ENCODE measurements at places on chromosomes 2 and 18. TPM values are rescaled to one million over a fixed set of nuclear protein-coding genes. Genes with fewer than 3 reads are reported as not detected.

GRCh38 chr2:216971593-216971992 lies 111.7 kb upstream of the TNP1 start:
- no peaks in the 10 kb centered on the region for H3K4me1 ChIP-seq
- DNase-seq, result no peak
- no peak overlapping the region for H3K27ac ChIP-seq
- H3K4me3 ChIP-seq, result no peak overlapping the region
- no peaks in the 10 kb centered on the region for H3K36me3 ChIP-seq
- peaks cover 22% of the 10 kb centered on the region for H3K27me3 ChIP-seq

DNA sequence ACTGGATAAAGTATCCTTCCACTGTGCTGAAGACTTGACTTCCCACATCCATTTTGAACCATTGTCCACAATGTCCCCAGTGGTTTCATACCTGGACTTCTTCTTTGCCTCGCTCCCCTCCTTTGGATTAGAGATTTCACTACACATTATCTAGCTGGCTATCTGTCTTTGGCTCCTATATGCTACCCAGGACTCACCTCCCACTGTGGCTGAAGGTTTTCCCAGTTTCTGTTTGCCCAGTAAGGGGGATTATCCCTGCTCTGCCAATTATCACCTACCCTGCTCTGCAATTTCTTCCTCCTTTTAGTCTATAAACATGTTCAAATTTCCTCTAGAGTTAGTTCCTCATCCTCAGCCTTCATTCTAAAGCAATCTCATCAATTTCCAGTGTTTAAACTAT lies 9.1 kb downstream of the NDUFS1 start:
- H3K27ac ChIP-seq, result no peak overlapping the region
- H3K27me3 ChIP-seq, result no peaks in the 10 kb centered on the region
- peaks cover 12% of the 10 kb centered on the region for H3K36me3 ChIP-seq
- DNase-seq, result no peak

GRCh38 chr18:37987901-37988300 lies 422.3 kb upstream of the CELF4 start:
- H3K27ac ChIP-seq, result no peak overlapping the region
- H3K27me3 ChIP-seq, result peaks cover 2% of the 10 kb centered on the region
- no peak overlapping the region for H3K4me3 ChIP-seq
- H3K4me1 ChIP-seq, result no peaks in the 10 kb centered on the region
- H3K36me3 ChIP-seq, result no peaks in the 10 kb centered on the region
- no peak for DNase-seq

DNA sequence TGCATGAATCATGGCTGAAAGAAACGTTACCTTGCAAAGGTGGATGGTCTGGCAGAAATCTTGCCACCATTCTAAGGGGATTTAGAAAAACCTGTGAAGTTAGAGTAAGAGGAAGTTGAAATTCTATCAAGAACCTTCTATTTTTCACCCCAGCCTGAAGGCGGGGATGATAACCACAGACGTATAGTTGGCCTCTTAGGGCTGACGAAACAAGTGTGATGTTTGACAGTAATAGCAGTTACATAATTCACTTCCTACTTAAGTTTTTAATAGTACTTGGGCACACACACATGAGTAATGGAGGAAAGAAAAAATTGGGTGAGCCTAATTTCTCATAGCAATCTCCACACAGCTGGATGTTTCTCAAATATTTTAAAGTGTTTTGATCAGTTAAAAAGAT lies 336.6 kb upstream of the SALL3 start:
- no peak overlapping the region for H3K27ac ChIP-seq
- peaks cover 4% of the 10 kb centered on the region for H3K36me3 ChIP-seq
- no peak overlapping the region for H3K4me3 ChIP-seq
- H3K27me3 ChIP-seq, result no peaks in the 10 kb centered on the region
- H3K4me1 ChIP-seq, result no peaks in the 10 kb centered on the region
- no peak for DNase-seq

- H3K27ac ChIP-seq, result no peak overlapping the region
- H3K27me3 ChIP-seq, result no peaks in the 10 kb centered on the region
- DNase-seq, result no peak
- H3K4me3 ChIP-seq, result no peak overlapping the region
Measured at GRCh38 chr2:19895535-19895934, 6.2 kb downstream of the TTC32 start.

DNA sequence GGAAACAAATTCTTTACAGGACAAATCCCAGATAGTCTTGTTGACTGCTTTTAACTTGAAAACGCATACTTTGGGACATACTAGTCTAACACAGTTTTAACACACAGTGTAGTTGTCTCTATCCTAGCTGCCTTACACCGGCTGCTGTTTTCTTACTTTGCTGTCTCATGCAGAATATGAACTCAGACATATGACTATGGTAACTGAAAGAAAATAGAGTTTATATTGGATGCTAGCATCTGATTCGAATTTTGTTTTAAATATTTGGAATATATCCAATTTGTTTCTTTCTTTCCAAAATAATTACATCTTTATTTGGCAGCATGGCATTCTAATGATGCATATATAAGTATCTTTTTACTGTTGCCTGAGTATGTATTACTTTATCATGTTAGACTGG lies 69.8 kb downstream of the ANKRD12 start:
- DNase-seq, result no peak
- peaks cover 5% of the 10 kb centered on the region for H3K36me3 ChIP-seq
- no peak overlapping the region for H3K4me3 ChIP-seq
- no peak overlapping the region for H3K27ac ChIP-seq

DNA sequence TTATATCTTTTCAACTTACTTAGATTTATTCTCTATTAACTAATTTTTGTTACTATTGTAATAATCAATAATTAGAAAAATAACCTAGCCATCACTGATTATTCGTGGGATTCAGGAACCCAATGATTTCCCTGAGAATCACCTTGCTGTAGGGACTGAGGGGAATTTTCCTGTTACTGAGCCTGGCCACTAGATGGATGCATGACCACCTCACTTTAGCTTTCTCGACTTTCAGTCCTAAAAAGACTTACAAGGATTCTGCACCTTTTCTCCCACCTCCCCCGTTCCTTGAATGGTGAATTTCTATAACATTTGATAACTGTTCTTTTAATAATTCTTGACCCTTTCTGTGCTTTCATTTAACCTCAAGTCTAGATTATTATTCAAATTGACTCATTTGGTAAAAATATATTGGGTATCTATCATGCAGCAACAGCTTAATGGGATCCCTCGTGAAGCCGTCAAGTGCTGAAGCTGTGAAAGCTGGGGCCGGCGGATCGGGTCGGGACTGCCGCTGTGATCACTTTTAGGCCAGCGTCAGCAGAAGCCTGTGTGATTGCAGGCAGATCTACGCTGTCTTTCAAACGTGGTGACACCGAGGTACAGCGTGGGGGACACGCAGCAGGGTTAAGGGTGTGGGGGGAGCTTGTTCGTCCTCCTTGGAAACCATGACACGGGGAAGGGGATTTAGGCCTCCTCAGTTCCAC lies 38.8 kb upstream of the TMEM18 start:
- H3K36me3 ChIP-seq, result no peaks in the 10 kb centered on the region
- peaks cover under 1% of the 10 kb centered on the region for H3K4me1 ChIP-seq
- no peak overlapping the region for H3K27ac ChIP-seq
- no peak overlapping the region for H3K4me3 ChIP-seq
- peak; percentile 14 for DNase-seq

- peak; percentile 84 for DNase-seq
- H3K27me3 ChIP-seq, result peaks cover 1% of the 10 kb centered on the region
- H3K4me1 ChIP-seq, result peaks cover 57% of the 10 kb centered on the region
- no peak overlapping the region for H3K4me3 ChIP-seq
- H3K36me3 ChIP-seq, result peaks cover 72% of the 10 kb centered on the region
Measured at GRCh38 chr2:40113272-40113968, 334.4 kb upstream of the THUMPD2 start.

- DNase-seq, result no peak
- peaks cover 3% of the 10 kb centered on the region for H3K27me3 ChIP-seq
- no peaks in the 10 kb centered on the region for H3K4me1 ChIP-seq
- H3K27ac ChIP-seq, result no peak overlapping the region
- no peaks in the 10 kb centered on the region for H3K36me3 ChIP-seq
Measured at GRCh38 chr2:6254441-6254840, 562.3 kb downstream of the SOX11 start.

GRCh38 chr2:56582570-56582969 lies 398.8 kb downstream of the CCDC85A start:
- peaks cover 23% of the 10 kb centered on the region for H3K36me3 ChIP-seq
- no peaks in the 10 kb centered on the region for H3K27me3 ChIP-seq
- DNase-seq, result no peak
- no peak overlapping the region for H3K4me3 ChIP-seq
- H3K27ac ChIP-seq, result no peak overlapping the region

GRCh38 chr2:36737131-36737750 lies 40.7 kb downstream of the VIT start:
- DNase-seq, result no peak
- no peaks in the 10 kb centered on the region for H3K36me3 ChIP-seq
- H3K4me3 ChIP-seq, result no peak overlapping the region

The ITGB6 gene
- 0.27 TPM for total RNA-seq

The RNMT gene
- 32.5 TPM for total RNA-seq

The CCDC141 gene
- total RNA-seq, result not detected

The C2orf66 gene
- total RNA-seq, result not detected

The CTDP1 gene
- total RNA-seq, result 19.5 TPM
